Renal cortex interstitium (tissue), 15 donors: ENCODE measurements at places on chromosomes 1 and 21. TPM values are rescaled to one million over a fixed set of nuclear protein-coding genes. Genes with fewer than 3 reads are reported as not detected.

Gene TMCO4
- polyA plus RNA-seq: 18.0 TPM

Gene MROH9
- not detected for polyA plus RNA-seq

Gene C1orf146
- not detected for polyA plus RNA-seq

Gene LAX1
- polyA plus RNA-seq: 0.21 TPM

Gene RIPK4
- 22.5 TPM for polyA plus RNA-seq

Gene DNASE2B
- 0.09 TPM for polyA plus RNA-seq

Gene B3GALT5
- 1.4 TPM for polyA plus RNA-seq

Gene AADACL3
- polyA plus RNA-seq: not detected

Gene GBP7
- 0.19 TPM for polyA plus RNA-seq

Gene AIM2
- polyA plus RNA-seq: not detected

Gene COL6A2
- 157 TPM for polyA plus RNA-seq
